ENCODE measurements at places on chromosomes 6 and 20.

DNA sequence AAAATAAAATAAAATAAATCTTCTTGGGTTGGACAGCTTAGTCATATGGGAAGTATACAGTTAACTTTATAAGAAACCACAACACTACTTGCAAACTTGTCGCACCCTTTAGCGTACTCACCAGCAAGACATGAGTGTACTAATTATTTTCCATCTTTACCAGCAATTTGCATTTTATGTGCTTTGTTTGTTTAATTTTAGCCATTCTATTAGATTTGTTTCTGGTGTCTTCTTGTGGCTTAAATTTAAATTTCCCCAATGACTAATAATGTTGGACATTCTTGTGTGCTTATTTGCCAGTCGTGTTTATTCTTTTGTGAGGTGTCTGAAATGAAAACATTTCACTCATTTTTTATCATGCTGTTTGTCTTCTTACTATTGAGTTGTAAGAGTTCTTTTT, 1172.2 kb upstream of the CITED2 start:
- DNase-seq = peak; percentile 48

GRCh38 chr20:48597521-48598302, 230.1 kb downstream of the PREX1 start:
- DNase-seq = no peak

GRCh38 chr20:57685146-57685758, 24.6 kb downstream of the PMEPA1 start:
- no peak for DNase-seq

- no peak for DNase-seq
Observed at GRCh38 chr6:154280521-154280920, 76.1 kb downstream of the IPCEF1 start.

DNA sequence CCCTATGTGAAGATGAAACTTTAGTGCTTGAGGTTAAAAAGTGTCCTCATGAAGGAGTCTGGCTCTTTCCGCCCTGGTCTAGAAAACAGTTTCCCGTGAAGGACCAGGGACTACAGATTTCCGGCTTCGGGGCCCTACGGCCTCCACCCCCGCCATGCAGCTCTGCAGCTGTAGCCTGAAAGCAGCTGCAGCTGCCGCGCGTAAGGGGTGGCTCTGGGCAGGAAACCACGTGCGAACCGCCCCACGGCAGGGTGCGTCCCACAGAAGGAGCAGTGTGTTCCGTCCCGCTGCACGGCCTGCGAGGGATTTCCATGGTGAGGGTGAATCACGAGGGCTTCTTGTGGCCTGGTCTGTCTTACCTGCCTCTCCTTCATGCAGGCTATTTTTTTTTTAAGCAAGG, 117.0 kb downstream of the ERMARD start:
- DNase-seq = no peak

GRCh38 chr6:28010526-28010925, 53.5 kb downstream of the OR2B6 start:
- no peak for DNase-seq

DNA sequence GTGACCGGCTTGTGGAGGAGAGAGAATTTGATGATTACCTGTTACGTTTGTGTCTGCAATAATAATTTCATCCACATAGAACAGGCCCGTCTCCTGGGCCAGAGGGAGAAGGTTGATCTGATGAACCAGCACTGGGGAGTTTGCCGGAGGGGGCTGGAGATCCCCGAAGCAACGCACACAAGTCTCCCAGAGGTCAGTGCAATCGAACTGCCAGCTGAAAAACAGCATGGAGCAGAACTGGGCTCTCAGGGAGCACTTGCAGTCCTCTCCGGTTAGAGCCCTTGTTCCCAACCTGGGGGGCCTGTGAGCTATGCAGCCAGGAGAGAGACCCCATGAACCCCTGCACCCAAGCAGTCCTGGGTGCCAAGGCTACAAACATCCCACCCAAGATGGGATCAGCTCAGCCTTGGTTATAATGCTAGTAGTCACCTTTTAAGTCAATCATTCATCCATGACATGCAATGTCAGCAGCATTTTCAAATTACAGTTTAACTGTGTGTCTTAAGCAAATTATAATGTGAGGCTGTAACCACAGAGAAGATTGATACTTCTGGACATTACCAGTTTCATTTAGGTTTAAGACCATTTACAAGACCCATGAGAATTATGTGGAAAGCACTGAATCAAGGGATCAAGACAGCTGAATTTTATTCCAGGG, 34.2 kb downstream of the PKHD1 start:
- no peak for DNase-seq
